Stimulated activated CD4-positive, alpha-beta T cell treated with anti-CD3 and anti-CD28 coated beads, Interleukin-2, amount 100 ng/mL, for 48 hours (primary cell): ENCODE measurements at places on chromosomes 1 and 21.

DNA sequence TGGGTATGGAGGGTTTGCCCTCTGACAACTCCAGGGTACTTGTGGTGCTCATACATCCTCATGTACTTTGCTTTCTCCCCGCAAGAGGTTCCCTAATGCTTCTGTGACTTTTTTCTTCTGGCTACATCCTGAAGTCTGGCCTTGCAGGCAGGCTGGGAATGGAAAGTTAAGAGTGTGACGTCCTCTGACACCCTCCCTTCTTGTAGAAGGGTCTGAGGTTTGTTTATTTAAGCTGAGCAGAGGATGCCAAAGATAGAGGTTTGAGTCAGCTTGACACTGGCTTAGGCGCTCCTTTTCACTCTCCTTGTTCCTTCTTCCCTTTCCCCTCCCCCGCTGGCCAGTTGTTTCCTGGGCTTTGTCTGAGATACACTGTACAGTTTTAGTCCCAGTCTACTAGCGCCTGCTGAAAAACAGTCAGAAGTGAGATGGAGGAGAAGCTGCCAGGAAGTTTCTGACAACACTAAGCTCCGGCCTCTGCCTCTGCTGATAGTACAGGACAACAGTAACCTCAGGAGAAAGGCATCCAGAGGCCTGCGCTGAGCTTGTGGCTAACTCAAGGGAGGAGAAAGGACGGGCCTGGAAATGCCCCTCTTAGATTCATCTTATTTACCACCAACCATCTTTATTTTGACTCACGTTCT, at the start of gene MACF1:
Gene MACF1, plus strand, starts transcription at position 255 of the 641 bp plus-strand sequence. Its CDS starts 328 bp downstream, at position 583.
- no peak for DNase-seq

DNA sequence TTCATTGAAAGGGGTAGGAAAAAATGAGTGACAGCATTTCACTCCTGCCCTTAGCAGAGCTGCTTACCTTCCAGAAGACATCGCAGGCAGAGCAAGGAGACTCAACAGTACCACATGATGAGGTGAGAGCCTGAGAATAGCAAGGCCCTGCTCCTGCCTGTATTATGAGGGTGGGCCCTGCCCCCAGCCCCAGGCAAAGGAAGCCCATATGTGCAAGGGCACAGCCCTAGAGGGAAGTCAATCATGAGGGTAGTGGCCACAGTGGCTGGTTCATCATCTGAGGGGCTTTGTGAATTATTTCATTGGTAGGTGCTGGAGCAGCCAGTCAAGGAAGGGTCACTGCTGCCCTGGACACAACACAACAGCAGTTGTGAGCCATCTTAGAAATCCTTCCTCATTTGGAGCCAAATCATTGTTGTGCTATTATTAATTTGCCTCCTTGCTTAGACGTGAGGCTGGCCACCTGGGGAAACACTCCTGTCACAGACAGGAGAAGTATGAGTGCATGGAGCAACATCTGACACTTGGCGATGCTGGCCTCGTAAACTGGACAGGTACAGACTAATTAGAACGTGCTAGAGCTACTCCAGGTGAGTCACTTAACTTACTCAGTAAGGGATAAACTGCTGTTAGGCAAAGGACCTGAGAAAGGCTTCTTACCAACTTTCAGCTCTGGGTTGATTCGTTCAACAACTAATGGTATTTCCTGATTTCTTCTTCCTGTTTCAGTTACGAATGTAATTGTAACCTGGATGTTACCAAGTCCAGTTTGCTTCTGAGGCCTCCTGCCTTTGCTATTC, 22.7 kb upstream of the ACBD6 start:
- no peak for DNase-seq

DNA sequence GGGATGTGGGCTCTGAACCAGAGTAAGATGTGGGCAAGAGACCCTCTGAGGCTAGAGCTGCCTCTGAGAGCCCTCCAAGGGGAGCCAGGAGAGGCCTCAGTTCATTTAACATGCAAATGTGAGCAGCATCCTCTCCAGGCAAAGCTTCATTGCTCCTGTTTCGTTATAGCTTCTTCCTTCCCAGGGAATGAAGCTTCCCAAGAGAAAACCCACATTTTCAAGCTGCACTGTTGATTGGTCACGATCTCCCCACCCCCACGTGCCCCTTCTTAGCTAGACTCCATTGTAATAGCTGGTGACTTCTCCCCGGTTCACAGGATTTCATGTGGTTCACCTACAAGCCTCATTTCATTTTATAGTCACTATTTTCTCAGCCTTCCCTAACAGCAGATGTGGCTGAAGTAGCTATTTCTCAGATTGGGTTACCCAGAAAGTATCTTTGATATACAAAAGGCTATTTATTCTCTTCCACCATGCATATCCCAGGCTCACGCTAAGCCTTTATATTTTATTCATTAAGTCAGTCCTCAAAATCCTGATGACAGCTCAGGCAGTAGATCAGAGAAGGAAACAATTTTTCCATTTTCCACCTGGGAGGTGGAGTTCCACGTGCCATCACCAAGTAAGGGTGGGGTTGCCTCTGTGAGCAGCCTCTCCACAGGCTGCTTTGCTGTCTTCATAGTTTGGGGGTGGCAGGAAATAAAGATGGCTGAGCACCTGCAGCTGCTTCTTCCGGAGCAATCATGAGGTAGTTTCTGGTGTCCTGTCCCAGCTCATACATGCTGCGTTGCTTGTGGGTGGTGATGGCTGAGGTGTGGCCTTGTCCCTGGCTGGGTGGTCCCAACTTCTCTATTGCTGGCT, 178.3 kb upstream of the RAB4A start:
- DNase-seq = no peak

- no peak for DNase-seq
Measured at GRCh38 chr1:22884806-22885530, 87.7 kb downstream of the LACTBL1 start.

DNA sequence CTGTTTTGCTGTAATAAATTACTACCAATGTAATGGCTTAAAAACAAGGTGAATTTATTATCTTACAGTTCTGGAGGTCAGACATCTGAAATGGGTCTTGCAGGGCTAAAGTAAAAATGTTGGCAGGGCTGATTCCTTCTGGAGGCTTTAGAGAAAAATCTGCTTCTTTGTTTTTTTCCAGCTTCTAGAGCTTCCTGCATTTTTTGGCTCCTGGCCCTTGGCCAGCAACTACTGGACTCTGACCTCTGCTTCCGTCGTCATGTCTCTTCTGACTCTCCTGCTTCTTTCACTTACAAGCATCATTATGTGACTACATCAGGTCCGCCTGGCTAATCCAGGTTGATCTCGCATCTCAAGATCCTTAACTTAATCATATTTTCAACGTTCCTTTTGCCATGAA, 350.9 kb downstream of the S1PR1 start:
- DNase-seq = no peak
